CD4-positive, alpha-beta T cell treated with Interleukin-6 at 100 ng/mL for 8 hours (primary cell): ENCODE measurements at places on chromosomes 1 and 21.

DNA sequence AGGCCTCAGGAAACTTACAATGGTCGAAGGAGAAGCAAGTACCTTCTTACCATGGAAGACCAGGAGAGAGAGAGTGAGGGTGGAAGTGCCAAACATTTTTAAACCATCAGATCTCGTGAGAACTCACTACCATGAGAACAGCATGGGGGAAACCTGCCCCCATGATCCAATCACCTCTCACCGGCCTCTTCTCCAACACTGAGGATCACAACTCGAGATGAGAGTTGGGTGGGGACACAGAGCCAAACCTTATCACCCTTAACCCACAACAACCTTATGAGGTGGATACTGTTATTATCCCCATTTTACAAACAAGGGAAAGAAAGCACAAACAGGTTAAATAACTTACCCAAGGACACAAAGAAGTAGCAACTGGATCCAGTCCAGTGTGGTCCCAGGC, 80.5 kb downstream of the MPZL1 start:
- no peak for DNase-seq

DNA sequence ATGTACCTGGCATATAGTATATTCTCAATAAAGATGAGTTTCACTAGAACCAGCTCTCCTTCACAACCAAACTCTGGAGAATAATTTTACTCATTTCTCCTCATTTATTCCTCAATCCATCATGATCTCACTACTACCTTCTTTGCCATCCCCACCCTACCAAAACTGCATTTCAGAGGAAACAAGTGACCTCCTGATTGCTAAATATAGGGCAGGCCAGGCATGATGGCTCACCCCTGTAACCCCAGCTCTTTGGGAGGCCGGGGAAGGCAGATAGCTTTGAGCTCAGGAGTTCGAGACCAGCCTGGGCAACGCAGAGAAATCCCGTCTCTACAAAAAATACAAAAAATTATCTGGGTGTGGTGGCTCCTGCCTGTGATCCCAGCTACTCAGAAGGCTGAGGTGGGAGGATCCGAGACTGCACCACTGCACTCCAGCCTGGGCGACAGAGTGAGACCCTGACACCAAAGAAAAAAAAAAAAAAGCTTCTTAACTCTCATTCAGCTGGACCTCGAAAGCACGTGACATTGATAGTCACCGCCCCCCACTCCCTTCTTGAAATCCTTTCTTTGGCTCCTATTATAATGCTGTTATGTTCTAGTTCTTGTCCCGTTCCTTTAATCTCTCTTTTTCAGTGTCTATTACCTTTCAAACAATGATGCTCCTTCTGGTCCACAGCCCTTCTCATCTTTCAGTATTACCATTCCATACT, 2.1 kb downstream of the TESK2 start:
- no peak for DNase-seq

GRCh38 chr1:5973771-5974170, 18.5 kb downstream of the NPHP4 start:
- no peak for DNase-seq

DNA sequence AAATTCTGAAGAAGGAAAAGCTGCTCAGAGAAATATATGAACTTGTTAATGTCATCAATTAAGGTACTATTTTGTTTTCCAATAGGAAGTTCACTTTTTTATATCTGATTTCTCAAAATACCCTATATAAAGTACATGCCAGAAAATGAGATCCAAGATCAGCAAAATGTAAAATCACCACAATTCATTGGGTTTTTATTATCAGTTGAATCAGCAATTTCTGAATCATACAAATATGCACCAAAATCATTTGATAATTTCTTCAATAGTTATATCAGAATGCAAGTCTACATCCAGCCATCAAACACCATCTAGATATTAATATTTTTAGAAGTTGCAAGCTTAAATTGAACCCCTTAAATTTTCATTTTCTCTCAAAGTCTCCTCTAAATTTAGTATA, 1293.4 kb upstream of the NCAM2 start:
- no peak for DNase-seq

GRCh38 chr1:231676487-231676886, 49.9 kb downstream of the DISC1 start:
- DNase-seq = no peak

DNA sequence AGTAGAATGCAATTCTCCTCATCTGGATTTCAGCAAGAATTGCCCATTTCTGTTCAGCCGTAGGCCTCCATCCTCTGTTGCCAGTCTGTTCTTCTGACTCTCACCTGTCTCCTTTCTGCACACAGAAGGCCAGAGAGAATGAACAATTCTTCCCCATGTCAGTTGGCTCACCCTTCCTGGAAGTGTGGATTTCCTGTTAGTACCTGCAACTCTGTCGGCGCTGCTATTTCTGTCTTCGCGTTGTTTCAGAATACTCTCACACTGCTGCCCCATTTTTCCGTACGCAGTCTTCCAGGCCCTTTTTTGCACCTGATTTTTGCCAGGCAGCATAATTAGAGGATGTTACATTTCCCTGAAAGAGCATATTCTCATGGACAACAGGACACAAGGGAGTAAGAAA, 200.7 kb downstream of the FGGY start:
- no peak for DNase-seq

GRCh38 chr1:204469304-204469703, 25.3 kb downstream of the PIK3C2B start:
- DNase-seq = no peak

DNA sequence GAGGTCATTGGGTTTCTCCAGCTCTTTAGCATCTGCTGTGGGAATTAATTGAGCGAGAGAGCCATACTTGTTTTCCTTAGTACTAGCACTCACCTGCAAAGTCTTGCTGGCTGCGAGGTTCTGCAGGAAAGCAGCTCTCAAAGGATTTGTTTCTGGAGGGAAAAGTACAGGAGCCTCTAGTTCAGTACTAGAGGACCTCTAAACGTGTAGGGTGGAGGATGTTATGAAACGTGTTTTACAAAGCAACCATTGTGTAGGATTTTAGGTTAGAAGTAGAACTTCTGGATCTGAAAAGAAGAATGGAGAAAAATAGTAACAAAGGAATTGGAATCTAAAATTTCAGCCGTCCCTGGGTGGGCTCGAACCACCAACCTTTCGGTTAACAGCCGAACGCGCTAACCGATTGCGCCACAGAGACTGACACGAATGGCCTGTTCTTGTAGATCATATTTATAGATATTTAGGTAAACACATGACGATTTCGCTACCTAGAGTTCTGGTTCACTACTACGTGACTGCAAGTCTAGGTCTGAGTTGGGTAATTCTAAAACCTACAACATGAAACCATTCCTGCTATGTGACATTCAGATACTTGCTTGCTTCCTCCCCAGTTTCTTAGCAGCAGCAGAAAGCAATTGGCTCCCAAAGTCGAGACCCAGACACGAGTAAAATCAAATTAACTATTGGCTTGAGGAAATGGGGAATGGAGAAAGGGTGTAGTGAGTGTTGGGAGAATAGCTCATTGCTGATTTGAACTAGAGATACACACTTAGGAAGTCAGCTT, 60.2 kb upstream of the CFAP126 start:
- DNase-seq = no peak

DNA sequence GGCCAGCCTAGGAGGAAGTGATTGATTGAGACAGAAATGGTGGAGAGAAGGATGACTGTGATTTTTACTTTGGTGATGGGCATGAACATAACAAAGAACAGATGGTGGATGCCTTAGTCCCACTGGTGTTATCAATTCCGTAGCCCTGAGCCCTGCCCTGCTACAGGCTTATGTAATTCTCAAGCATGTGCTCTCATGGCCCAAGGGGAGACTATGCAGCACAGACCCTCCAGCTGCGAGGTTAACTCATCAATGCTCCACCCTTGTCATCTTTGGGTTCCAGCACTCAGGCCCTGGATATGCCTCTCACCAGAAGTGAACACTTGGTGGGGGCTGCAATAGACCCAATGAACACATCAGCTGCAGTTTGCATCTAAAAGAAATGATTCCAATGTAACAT, 62.7 kb upstream of the LRRC8D start:
- DNase-seq = no peak

GRCh38 chr1:174232761-174233160, 73.4 kb downstream of the RABGAP1L start:
- DNase-seq = no peak

DNA sequence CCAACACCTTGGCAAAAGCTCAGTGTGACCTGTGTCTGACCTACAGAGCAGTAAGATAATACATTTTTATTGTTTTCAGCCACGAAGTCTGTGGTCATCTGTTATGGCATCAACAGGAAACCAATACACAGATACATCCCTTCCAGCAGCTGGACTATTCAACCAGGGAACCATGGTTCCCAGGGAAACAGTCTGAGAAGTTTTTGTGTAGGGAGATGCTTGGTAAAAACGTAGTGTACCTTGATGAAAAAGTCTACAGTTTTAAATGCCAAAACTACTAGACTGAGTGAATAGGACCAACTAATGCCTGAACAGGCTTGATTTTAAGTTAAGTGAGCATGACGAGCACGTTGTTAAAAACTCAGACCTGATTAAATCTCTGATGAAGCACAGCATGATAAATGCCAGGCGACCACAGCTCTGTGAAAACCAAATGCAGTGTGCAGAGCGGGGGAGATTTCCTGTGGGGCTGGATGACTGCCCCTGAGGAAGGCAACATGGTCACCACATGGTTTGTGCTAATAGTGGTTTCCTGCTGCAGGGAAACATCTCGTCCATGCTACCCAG, 228.9 kb downstream of the TNR start:
- no peak for DNase-seq

DNA sequence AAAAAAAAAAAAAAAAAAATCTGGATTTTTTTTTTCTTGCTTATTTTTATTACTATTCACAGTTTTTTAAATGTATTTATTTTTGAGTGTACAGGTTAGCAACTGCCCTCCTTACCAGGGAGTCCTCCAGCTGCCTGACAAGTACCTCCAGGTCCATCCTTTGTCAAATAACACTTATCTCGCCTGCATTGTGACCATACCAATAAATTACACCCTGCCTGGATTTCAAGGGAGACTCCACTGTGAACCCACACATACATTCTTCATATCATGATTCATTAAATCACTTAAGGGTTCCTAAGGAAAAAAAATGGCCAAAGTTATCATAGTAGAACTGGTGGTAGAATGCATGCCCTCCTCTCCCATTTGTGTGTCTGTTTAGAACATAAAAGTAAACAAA, 38.4 kb downstream of the EEIG2 start:
- no peak for DNase-seq

DNA sequence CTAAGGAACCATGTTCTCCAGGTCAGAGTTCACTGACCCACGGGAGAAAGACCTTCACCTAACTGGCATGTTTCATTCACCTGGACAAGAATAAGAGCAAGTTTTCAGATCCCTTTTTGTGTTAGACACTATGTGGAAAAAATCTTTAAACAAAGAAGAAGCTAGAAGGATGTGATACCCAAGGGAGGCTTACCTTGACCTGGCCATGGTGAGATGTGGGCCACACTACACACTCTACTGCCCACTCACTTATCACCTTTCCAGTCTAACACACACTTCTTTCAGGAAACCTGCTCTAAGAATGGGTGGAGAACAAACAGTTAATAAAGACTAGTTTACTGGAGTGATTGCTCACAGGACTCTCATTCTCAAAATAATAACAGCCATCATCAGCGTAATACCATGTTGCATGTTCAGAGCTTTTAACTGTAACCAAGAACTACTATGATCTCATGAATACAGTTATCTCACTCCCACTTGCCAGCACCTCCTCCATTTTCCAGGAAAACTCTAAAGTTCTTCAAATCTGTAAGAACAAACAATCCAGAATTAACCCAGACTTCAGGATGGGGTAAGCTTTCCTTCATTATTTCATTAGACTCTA, 1.4 kb downstream of the RGS8 start:
- DNase-seq = no peak

- DNase-seq = no peak
These were observed 5.3 kb downstream of the SKI start for GRCh38 chr1:2233468-2233867.

GRCh38 chr1:185850366-185850765, 116.2 kb downstream of the HMCN1 start:
- DNase-seq = no peak

DNA sequence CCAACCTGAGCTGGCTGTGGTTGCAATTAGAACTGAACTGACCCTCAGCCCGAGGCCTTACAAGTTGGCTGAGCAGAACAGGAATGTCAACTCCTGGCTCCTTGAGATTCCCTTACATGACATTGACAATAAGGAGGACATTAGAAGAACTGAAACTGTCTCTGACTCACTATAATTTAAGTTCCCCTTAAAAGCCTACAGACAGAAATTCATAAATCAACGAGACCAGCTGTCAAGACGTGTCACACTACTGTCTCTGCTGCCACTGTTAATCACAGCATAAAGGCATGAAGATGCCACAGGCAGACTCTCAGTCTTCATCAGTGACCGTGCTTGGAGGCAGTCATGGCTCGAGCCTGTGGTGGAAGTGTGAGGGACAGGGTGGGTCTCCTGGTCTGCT, 168.8 kb downstream of the GABPA start:
- no peak for DNase-seq

DNA sequence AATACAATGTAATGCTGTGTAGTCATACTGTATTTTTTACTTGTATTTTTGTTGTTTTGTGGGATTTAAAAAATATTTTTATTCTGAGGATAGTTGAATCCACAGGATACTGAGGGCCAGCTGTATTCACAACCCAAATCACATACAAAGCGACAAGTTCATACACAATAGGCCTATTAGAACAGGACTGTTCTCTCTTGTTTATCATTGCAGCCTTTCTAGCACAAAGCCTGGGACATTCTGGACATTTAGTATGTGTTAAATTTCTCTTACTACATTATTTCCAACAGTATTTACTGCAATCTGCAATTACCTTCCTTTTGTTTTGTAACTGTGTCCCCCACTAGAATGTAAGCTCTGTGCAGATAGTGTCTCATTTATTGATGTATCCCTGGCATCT, 65.4 kb downstream of the SLC35A3 start:
- no peak for DNase-seq

DNA sequence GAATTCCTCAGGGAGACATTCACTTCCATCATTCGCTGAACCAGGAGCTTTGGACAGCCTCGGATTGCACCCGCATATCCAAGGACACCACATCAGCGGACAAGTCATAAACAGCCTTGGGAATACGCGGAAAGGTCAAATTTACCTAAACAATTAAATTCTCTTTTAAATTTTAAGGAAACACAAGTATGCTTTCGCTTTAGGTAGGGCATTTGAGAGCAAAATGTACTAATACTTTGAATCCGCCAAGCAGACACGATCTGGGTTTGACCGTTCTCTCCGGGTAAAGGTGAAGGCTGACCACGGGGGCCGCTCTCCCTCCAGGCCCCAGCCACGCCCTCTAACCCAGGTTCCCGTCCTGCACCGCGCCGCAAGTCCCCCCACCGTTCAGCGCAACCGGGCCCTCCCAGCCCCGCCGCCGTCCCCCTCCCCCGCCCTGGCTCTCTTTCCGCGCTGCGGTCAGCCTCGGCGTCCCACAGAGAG, 479 bp upstream of the ACADM start:
- peak; percentile 60 for DNase-seq

GRCh38 chr1:193729429-193729828, 543.0 kb upstream of the B3GALT2 start:
- no peak for DNase-seq

DNA sequence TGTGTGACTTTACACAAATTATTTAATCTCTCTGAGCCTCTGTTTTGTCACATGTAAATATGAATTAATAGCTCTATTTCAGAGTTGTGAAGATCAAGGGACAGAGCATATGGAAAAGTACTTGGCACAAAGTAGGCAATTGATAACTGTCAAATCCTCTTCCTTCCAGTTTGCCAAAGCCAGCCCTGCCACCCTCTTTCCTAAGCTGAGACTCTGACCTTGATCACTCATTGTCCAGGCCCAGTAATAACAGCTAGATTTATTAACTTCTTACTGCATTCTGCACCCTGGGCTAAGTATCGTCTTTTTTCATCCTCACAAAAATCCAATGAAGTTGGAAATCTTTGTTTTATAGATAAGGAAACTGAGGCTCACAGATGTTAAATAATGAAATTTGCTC, 70.8 kb upstream of the ATP1A1 start:
- DNase-seq = no peak
